ENCODE measurements at places on chromosomes 7 and 10. TPM values are rescaled to one million over a fixed set of nuclear protein-coding genes. Genes with fewer than 3 reads are reported as not detected.

GRCh38 chr10:51246156-51246555, 171.9 kb downstream of the PRKG1 start:
- H3K27ac ChIP-seq: no peak overlapping the region
- H3K4me3 ChIP-seq: no peak overlapping the region

DNA sequence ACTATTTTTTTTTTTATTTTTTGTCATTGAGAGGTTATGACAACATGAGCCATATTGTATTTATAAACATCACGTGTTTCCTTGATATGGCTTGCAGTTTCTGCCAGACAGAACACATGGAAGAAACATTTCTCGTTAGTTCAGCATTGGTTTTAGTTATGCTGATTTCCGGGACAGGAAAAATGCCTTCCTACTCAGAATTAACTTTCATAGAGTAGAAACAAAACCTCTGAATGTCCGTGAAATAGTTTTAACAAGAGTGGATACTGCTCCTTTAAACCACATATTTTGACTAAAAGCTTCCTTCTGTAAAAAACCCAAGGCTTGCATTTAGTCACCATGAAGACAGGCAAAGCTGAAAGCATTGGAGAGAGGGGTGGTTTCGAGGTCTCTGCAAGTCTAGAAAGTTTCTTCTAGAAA, 240.4 kb downstream of the KIAA1217 start:
- H3K27ac ChIP-seq: no peak overlapping the region
- peaks cover 10% of the 10 kb centered on the region for H3K4me1 ChIP-seq
- H3K4me3 ChIP-seq: no peak overlapping the region
- peaks cover 21% of the 10 kb centered on the region for H3K27me3 ChIP-seq

- no peak for DNase-seq
- no peak overlapping the region for H3K4me3 ChIP-seq
- no peak overlapping the region for H3K27ac ChIP-seq
- H3K36me3 ChIP-seq: no peaks in the 10 kb centered on the region
- H3K27me3 ChIP-seq: no peaks in the 10 kb centered on the region
Observed at GRCh38 chr7:20200971-20201370, 16.2 kb downstream of the MACC1 start.

- peak overlapping the region; percentile 76 for H3K27ac ChIP-seq
- H3K4me1 ChIP-seq: peaks cover 7% of the 10 kb centered on the region
- DNase-seq: no peak
- H3K27me3 ChIP-seq: no peaks in the 10 kb centered on the region
Observed at GRCh38 chr7:44394112-44394447, 68.7 kb upstream of the CAMK2B start.

DNA sequence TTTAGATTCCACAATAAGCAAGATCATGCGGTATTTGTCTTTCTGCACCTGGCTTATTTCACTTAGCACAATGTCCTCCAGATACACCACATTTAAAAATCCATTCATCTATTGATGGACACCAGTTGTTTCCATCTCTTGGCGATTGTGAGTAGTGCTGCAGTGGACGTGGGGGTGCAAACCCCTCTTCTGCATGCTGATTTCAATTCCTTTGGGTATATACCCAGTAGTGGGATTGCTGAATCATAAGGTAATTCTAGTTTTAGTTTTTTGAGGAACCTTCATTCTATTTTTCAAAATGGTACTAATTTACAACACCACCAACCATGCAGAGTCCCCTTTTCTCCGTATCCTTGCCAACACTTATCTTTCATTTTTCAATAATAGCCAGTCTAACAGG, 2.0 kb upstream of the ASB10 start:
- H3K4me3 ChIP-seq: no peak overlapping the region
- H3K36me3 ChIP-seq: no peaks in the 10 kb centered on the region
- H3K4me1 ChIP-seq: peaks cover 14% of the 10 kb centered on the region
- no peaks in the 10 kb centered on the region for H3K27me3 ChIP-seq
- DNase-seq: no peak
- no peak overlapping the region for H3K27ac ChIP-seq

DNA sequence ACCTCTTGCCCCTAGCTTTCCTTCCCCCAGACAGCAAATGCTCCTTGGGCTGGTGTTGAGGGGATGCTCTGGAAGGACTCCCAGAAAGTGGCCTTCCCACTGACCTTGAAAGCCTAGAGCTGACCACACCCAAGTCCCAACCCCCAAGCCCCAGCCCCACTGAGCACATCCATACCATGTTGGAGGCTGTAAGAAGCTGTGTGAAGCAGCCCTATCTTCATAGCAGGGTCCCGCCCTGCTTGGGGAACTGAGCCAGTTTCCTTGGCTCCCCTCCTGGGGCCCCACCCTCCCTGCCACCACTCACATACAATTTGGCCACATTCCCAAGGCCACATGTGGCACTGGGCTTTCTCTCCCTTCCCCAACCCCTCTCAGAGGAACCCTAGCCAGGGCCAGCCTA, 72.3 kb upstream of the CACUL1 start:
- H3K4me3 ChIP-seq: no peak overlapping the region
- no peaks in the 10 kb centered on the region for H3K36me3 ChIP-seq

DNA sequence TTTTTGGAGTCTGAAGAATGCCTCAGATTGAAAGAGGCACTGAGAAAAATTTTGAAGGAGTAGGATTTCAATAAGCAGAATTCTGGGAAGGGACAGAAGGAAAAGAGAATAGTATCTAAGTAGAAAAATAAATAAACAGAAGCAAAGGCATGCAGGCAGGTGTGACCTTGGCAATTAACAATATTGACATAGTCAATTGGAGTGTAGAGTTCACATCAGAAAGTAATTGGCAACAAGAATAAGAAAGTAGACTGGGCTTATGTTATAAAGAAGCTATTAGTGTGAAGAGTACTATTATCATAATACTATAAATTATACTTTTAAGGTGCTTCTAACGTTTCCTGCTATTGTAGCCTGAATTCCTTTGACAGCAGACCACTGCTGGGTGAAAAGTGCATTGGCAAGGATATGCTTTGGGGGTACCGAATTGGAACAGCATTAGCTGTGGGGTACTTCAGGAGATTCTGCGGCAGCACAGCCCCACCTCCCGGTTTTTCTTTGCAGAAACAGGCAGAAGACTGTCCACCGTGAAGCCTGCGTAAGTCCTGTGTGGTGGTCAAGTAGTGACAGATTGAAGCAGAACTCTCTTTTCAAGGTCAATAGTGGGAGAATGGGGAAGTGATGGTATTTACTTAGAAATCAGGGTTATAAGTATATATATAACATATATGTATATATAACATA, 357.0 kb downstream of the THSD7A start:
- H3K27ac ChIP-seq: no peak overlapping the region
- no peaks in the 10 kb centered on the region for H3K4me1 ChIP-seq
- DNase-seq: no peak
- no peak overlapping the region for H3K4me3 ChIP-seq

- H3K36me3 ChIP-seq: no peaks in the 10 kb centered on the region
- peaks cover 24% of the 10 kb centered on the region for H3K27me3 ChIP-seq
- H3K4me1 ChIP-seq: no peaks in the 10 kb centered on the region
- DNase-seq: no peak
- no peak overlapping the region for H3K4me3 ChIP-seq
- H3K27ac ChIP-seq: no peak overlapping the region
Observed at GRCh38 chr7:20651960-20652544, 36.6 kb downstream of the ABCB5 start.

- H3K27ac ChIP-seq: no peak overlapping the region
- H3K4me3 ChIP-seq: no peak overlapping the region
- H3K27me3 ChIP-seq: no peaks in the 10 kb centered on the region
Observed at GRCh38 chr10:128511284-128511683, 385.1 kb upstream of the MKI67 start.

DNA sequence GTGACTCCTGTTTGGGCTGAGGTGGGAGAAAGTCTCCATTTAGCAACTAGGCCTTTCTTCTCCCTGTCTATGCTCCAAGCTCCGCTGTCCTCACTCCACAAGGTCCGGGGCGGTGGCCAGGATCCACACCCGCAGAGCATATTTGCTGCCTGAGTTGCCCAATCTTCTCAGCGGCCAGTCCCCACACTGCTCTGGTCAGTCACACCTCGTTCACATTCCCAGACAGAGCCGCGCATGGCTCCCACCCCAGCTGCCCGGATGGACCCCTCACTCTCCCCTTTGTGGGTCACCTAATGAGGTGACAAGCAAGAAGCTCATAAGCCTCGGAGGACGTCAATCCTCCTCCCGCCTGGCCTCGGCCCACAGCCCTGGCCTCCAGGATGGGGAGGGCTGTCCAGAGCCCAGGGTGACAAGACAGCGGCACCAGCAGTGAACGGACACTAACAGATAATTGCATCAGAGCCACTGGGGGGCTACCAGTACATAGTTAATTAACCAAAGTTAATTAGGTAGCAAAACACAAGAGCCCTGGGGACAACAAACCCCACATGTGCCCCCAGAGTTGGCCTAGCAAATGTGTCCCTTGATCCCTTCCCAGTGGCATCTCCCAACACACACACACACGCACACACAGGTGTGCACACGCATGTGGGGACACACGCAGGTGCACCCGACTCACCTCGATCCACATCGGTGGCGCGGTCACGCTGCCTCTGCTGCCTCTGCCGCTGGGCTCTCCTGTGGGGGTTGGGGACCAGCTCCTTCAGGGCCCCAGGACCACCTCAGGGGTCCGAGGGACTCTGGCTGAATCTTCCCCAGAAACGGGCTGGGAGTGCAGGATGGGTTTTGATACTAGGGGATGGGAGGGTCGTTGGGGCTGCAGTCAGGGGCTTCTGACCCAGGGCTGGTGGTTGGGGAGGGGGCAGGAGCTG, 11.8 kb downstream of the EPHA1 start:
- no peak for DNase-seq
- peaks cover 12% of the 10 kb centered on the region for H3K36me3 ChIP-seq
- H3K27ac ChIP-seq: no peak overlapping the region
- H3K4me1 ChIP-seq: peaks cover 18% of the 10 kb centered on the region
- no peaks in the 10 kb centered on the region for H3K27me3 ChIP-seq

DNA sequence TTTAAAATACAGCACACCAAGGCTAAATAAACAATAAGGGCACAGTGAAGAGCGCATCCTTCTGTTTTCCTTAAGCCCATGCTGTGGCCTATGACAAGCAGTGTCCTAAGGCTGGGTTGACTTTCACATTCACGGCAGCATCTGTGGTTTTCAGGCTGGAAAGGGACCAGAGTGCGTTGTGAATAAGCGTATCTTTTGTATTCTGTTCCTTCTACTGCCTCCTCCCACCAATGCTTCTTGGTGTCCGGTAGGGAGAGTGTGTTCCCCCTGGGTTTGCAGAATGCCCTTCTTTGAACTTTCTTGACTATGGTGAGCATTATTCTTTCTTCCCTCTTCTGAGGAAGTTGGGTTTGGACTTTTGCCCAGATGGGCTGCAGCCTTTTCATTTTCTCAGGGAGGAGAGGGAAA, 73.6 kb downstream of the ABCA13 start:
- H3K4me1 ChIP-seq: no peaks in the 10 kb centered on the region
- H3K27me3 ChIP-seq: peaks cover 30% of the 10 kb centered on the region
- H3K36me3 ChIP-seq: no peaks in the 10 kb centered on the region
- H3K4me3 ChIP-seq: no peak overlapping the region
- H3K27ac ChIP-seq: no peak overlapping the region
- DNase-seq: no peak

DNA sequence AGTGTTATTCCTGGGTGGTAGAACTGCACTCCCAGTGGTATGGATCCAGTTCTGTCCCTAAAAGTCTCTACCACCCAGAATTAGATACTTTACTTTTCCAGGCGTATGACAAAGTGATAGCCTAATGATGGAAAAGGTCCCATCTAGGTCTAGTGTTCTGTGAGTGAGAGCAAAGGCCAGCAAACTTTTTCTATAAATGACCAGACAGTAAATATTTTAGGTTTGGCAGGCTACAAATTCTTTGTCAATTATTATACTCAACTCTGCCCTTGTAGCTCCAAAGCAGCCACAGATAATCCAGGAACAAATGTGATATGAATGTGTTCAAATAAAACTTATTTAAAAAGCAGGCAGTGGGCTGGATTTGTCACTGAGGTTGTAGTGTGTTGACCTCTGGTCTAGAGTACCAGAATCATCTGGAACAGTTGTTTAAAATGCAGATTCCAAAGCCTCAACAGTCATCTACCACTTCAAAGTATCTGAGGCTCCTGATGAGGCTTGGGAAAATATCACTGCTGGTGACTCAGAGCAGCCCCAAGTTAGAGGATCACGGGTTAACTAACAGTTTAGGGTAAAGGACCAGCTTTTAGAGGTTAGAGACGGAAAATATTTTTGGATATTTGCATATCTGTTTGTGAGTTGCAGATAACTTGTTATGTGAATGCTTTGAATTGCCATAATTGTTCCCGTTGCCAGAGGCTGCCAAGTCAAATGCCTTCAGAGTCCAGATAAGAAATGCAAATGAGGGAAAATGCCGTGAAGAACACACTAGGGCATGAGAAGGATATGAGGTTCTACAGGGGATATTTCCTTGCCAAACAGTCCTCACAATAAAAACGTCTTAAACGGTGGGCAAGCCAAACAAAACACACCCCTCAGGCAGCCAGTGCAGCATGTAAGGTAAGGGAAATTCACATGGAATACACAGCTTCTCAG, 19.4 kb downstream of the NRAP start:
- no peak for DNase-seq
- H3K27ac ChIP-seq: no peak overlapping the region
- H3K36me3 ChIP-seq: no peaks in the 10 kb centered on the region
- H3K4me1 ChIP-seq: no peaks in the 10 kb centered on the region

- peaks cover 17% of the 10 kb centered on the region for H3K27me3 ChIP-seq
- no peaks in the 10 kb centered on the region for H3K4me1 ChIP-seq
- DNase-seq: no peak
Observed at GRCh38 chr7:112669306-112669705, 120.9 kb downstream of the TMEM168 start.

DNA sequence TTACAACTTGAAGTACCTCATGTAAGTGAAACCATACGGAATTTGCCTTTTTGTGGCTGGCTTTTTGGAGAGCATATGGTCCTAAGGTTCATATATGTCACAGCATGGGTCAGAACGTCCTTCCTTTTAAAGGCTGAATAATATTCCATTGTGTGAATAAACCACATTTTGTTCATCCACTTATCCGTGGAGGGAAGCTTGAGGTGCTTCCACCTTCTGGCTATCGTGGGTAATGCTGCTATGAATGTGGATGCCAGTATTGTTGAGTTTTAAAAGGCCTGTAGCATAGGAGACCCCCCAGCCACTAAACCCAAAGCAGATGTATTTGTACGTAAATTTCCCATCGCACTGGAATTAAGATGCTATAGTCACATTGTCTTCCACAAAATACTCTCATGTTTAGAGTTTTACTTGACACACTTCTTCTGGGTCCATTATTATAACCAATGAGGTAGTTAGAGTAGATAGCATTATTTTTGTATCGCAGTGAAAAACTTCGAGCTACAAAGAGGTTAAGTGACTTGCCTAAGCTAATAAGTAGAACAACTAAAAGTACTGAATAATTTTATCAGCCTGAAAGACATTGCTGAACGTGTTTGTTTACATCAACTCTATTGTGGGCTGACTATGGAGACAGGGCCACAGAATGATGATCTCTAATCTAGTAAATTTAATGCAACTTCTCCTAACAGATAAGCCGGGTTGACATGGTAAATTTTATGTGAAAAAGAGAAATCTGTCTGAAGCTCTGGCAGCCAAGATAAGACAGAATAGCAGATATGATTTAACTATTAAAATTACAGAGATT, 183.0 kb upstream of the CTBP2 start:
- no peak for DNase-seq
- H3K36me3 ChIP-seq: peaks cover 2% of the 10 kb centered on the region
- no peaks in the 10 kb centered on the region for H3K4me1 ChIP-seq
- no peak overlapping the region for H3K4me3 ChIP-seq

The DMBT1 gene
- not detected for total RNA-seq

The LOXL4 gene
- not detected for total RNA-seq

The LYZL2 gene
- not detected for total RNA-seq

The AOAH gene
- 7.0 TPM for total RNA-seq

The PAOX gene
- total RNA-seq: 3.5 TPM

The CNPY1 gene
- not detected for total RNA-seq
